ENCODE measurements at places on chromosomes 3 and 15.

DNA sequence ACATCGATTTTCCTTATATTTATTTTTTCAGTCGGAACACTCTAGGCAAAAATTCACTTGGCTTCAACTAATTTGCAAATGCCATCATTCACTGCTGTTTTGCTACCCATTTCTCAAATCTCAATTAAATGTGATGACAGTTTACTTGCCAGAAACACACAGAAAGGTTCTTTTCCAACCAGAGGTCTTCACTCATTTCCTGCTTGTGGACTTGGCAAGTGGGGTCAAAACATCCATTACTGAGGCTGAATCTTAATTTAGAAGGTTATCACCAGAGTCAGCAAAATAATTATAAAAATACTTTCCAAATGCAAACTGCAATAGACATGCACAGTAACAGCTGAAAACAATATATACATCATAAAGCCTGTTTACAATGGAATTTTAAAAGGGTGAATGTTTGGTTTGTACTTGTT lies 625.4 kb upstream of the TBL1XR1 start:
- DNase-seq = no peak

DNA sequence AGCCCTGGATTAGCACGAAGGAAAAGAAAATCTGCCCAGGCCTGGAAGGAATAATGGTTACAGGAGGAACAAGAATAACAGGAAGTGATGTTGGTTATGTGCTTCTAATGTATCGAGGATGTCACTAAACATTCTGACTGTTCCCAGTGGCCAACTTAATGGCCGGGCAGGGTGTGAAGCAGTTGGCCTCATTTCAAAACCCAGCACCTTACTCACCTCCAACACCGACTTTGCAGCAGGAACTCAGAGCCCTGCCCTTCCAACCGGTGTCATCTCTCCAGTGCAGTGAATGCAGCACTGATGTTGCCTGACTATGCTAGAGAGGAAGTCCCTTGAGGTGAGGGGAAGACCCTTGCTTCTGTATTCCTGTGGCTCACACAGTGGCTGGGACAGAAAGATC lies 162.4 kb upstream of the LRTM1 start:
- no peak for DNase-seq

DNA sequence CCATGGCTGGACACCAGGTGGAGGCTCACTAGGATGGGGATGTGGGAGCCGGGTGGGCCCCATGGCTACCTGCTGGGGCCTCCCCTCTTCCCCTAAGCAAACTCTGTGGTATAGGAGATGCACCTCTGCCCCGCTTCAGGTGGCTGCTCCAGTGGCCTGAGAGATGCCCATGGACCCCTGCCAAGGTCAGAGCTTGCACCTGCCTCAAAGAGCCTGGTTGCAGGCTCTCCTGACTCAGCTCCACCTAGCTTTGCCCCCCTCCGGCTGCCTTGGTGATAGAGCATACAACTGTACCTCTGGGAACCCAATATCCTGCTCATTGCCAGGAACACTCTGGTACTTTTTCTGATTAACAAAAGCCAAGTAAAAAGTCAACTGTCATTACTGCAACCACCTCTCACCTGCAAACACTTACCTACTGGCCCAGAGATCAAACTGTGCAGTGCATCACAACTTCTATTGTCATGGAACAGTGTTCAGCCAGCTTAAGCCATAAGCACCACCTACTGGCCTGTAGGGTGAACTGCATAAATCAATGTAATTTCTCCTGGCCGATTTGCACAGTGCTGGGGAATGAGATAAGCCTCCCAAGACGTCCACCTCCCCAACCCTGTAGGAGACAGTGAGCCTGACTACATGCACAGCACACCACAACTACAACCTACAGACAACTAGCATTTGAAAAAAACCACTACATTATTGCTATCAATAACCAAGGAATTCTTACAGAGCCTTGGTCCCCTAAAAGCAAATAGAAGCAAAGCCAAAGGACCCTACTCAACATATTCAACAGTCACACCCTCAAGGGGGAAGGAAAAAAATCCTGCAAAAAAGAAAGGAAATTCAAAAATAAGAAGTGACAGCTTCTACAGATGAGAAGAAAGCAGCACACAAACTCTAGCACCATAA lies 352.4 kb upstream of the ARHGEF26 start:
- DNase-seq = peak; percentile 6

DNA sequence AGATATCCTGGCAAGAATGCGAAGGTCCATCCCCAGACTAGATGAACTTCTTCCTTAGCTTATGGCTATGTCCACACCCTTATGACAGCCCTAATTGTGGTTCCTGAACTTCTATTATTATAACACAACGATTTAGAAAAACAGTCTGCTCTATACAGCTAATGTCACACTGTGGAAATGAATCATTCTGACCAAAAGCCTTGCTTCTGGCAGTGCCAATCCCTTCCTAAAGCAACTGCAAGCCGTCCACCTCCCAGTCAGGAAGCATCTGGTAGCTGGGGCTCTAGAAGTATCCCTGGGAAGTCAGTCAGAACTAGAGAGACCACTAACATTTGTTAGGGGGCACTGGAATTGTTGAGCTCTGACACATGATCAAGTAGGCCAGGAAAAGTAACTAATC lies 45.0 kb downstream of the MYO5A start:
- DNase-seq = no peak

DNA sequence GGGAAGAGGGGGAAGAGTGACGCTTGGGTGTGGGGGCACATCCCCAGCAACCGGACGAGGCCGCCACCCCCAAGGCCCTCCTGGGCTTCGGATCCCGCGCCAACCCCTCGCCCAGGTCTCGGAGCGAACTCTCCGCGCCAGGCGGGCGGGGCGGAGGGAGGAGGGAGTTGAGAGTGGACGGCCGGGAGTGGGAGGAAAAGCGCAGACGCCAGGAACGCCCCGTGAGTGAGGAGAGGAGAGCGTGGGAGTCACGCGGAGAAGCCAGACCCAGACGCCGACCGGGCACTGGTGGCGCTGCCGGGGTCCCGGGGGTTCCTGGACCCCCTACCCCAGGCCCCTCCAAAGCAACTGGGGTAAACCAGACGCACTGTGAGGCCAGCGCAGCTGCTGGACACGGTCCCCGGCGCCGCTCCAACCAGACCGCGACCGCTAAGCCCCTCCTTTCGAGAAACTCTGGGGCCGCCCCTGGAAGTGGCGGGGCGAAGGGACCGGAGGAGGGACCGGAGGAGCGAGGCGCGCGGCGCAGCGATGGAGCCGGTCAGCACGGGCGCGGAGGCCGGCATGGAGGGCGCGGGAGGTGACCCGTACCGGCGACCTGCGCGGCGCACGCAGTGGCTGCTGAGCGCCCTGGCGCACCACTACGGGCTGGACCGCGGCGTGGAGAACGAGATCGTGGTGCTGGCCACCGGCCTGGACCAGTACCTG lies at the start of gene EFCC1:
Gene EFCC1, plus strand, starts transcription at position 204 of the 705 bp plus-strand sequence. Its CDS starts 325 bp downstream, at position 529.
- DNase-seq = no peak

GRCh38 chr3:41026394-41027177 lies 172.7 kb upstream of the CTNNB1 start:
- no peak for DNase-seq

DNA sequence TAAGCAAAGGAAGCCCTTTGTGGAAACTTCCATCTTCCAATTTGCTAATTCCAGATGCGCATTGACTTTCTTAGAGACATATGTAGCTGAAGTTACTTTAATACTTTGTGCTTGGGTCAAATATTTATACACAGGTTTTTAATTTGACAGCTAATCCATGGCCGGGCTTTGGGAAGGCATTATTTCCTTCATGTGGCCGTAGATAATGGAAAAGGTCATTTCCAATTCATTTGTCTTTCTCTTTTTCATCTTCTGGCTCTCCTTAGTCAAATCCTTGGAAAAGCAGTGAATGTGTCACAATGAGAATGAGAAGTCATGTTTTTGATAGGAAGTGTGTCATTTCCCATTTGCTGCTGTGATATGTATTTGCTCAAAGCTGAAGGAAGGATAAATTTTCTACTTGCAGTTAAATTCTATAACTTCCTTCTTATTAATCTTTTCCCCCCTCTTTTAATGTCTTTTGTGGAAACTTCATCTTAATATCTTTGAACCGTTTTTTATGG lies 323.3 kb downstream of the CLSTN2 start:
- DNase-seq = no peak

DNA sequence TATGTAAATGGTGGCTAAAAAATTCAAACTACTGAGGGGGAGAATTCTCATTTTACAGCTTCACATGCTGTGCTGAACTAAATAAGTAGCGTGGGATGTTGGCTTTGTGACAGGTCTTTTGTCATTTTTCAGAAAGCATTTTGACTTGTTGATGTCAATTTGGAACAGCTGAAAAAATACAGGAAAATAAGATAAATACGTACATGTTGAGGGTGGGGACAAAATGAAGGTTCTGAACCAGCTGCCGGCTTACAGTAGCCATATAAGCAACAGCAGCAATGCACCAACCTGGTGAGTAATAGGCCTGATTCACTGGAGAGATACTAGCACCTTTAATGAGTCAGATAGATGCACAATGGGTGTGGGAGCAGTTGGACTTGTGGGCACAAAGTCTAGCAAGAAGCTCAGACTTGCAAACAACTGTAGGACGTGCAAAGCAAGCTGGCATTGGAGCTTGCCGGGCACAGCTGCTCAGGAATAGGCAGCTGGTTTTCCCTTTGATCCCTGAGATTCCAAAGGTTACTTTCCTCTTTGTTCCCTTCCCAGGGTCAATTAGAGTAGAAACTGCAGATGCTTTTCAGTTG lies 12.9 kb downstream of the B3GNT5 start:
- DNase-seq = no peak

GRCh38 chr3:139985576-139985975 lies 50.6 kb downstream of the CLSTN2 start:
- DNase-seq = no peak

GRCh38 chr3:59717679-59718205 lies 667.9 kb upstream of the CFAP20DC start:
- DNase-seq = no peak

- no peak for DNase-seq
These were observed 359.8 kb downstream of the LPP start for GRCh38 chr3:188513662-188514328.

GRCh38 chr3:106836906-106837305 lies 540.3 kb upstream of the CCDC54 start:
- no peak for DNase-seq

- no peak for DNase-seq
These were observed 35.0 kb downstream of the RFX7 start for GRCh38 chr15:56208641-56209155.

GRCh38 chr3:99559196-99559595 lies 79.2 kb upstream of the COL8A1 start:
- DNase-seq = no peak

DNA sequence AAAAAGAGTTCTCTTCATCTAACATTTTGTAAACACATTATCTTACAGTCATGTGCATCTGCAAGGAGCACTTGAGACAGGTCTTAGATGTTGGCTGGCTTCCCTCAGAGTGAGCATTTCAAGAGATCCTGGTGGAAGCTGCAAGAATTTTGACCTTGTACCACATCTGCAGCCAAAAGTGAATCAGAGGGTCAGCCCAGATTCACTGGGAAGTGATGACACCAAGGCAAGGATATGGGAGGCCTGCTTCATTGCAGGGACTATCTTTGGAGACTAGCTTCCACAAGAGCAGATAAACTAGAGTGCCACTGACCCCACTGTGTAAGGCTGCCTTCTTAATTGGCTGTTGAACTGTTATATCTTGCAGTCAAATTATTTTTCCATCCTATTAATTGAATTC lies 21.3 kb upstream of the GADL1 start:
- DNase-seq = no peak

GRCh38 chr3:37997791-37998370 lies 7.3 kb downstream of the VILL start:
- no peak for DNase-seq

- no peak for DNase-seq
These were observed 156.1 kb downstream of the STXBP5L start for GRCh38 chr3:121064121-121064520.

GRCh38 chr15:90972133-90972532 lies 17.4 kb downstream of the RCCD1 start:
- no peak for DNase-seq

GRCh38 chr3:183108001-183108449 lies 8.7 kb upstream of the MCCC1 start:
- DNase-seq = no peak

- no peak for DNase-seq
These were observed 188.3 kb downstream of the RSL24D1 start for GRCh38 chr15:55008421-55008820.

DNA sequence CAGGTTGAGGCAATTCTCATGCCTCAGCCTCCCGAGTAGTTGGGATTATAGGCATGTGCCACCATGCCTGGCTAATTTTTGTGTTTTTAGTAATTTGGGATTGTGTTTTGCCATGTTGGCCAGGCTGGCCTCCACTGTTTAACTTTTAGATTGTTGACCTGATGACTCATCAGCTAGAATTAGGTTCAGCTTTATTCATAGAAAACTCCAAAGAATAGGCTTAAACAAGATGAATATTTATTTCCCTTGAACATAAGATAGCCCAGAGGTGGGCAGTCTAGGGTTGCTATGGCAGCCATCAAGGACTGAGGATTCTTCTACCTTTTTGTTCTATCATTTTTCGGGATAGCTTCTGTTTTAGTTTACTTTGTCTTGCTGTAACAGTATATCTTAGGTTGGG lies 99.6 kb upstream of the SELENOK start:
- no peak for DNase-seq

- no peak for DNase-seq
These were observed 11.4 kb downstream of the RAB6B start for GRCh38 chr3:133884054-133884886.

DNA sequence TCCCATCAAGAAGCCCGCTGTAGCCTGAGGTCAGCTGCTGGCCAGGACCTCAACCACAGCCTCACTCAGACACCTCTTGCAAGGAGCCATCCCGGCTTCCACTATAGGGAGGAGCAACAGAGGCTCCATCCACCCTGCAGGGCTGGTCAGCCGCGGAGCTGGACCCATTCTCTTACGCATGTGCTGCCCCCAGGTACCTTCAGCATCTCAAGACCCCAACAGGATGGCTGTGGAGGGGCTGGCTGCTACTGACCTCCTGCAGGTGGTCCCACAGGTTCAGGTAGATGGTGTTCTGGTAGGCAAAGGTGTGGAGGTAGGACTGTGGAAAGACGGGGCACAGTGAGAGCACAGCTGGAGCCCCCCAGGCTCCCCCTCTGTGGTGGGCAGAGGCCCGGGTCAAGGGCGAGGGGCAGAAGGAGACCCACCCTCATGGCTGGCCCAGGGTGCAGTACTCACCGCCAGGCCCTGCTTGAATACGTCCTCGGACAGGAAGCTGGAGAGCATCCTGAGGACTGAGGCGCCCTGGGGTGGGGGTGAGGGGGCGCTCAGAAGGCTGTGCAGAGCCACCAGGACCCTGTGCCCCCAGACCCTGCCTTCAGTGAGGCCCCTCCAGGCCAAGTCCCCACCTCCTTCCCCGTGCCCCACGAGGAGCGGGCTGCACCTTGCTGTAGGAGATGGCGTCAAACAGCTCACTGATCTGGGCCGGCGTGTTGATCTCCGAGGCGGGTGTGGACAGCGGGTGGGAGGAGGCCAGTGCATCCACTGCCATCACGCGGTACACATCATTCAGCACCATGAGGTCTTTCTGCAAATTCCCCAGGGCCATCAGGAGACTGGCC lies 11.4 kb downstream of the ANPEP start:
- DNase-seq = no peak

DNA sequence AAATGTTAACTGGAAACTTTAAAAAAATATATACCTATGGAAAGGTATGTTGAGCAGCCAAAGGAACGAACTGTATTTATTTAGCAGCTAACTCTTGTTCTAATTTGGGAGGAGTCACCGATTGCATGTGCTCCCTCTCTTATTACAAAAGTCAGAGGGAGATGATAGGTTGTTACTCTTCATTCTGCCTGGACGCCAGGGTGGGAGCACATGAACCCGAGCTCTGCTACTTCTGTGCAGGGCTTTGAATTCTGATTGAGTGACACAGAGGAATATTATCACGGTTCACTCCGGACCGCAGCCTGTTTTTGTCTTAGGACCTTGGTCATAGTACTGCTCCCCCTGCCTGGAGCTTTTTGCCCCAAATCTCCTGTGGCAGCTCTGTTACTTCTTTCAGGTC lies 36.9 kb upstream of the LRIG1 start:
- DNase-seq = no peak

All from stimulated activated CD4-positive, alpha-beta T cell treated with anti-CD3 and anti-CD28 coated beads, Interleukin-1b, Interleukin-23, amount 100 ng/mL, for 1 hour (primary cell).